ENCODE measurements at places on chromosomes 7 and 10.

DNA sequence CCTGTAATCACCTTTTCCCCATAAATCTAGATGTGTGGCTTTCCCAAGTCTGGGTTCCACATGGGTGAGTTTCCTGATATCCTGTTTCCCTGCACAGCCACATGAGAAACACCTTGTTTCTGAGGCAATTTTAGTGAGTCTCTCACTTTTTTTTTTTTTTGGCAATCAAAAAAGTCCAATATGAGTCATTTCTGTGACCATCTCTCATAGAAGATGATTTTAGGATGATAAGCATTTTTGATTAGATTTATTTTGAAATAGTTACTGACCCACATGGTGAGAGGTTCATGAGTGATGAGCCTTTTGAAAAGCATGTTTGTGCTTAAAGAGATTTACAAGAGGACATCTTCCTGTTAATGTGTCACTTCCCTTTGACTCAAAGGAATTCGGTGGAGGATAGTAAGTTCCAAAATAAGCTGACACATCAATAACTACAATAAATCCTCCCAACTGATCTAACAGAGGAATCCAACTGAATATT, 464.0 kb downstream of the INHBA start:
- no peak for DNase-seq

- no peak for DNase-seq
Measured at GRCh38 chr7:16083931-16084330, 337.4 kb downstream of the CRPPA start.

DNA sequence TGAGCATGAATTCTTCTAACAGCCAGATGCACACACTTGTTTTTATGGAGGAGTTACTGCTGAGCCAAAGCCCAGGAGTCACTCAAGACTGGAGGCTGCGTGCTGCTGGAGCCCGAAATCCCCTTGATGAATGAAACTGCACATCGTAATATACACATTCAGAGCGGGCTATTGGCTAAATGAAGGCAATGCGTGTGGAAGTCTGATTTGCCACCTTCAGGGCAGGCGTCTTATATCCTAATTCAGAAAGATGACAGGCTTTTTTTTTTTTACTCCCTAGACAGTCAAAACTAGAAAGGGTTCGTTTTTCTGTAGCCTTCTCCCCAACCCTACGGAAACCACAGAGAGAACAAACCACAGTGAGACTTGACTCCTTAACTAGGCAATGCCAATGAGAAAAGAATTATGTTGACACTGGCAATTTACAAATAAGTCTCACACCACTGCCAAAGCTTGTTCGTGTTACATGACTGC, 227.2 kb upstream of the KLF14 start:
- DNase-seq, result no peak

DNA sequence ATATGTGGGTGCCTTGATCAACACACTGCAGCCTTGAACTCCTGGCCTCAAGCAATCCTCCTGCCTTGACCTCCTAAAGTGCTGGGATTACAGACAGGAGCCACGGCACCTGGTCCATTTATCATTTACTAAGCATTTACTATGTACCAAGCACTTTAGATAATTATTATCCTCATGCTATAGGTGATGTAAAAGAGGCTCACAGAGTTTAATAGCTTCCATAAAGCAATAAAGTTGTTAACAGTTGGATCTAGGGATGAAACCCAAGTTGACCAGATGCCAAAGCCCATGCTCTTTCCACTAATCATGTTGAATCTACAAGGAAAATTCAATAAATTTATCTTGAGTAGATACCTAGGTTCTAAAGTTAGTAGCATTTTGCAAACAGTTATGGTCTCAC, 5.0 kb downstream of the NAPEPLD start:
- no peak for DNase-seq

DNA sequence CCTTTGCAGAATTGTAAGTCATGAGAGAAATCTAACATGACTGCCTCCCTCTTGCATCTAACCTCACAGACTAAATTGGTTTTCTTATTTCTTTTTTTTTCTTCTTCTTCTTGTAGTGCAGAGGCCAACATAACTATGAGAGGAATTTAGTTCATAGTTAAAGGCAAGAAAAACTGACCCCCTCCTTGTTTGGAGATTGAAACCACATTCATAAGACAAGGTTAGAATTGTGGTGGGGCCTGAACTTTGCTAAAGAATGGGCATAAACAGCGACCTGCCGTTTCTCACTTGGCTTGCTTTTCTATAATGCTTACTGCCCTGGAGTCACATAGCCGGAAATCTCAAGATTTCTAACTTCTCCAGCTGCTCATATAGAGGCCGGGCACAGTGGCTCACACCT, 2.4 kb upstream of the POLM start:
- no peak for DNase-seq

GRCh38 chr10:96260014-96260413, 11.4 kb downstream of the BLNK start:
- DNase-seq, result no peak

DNA sequence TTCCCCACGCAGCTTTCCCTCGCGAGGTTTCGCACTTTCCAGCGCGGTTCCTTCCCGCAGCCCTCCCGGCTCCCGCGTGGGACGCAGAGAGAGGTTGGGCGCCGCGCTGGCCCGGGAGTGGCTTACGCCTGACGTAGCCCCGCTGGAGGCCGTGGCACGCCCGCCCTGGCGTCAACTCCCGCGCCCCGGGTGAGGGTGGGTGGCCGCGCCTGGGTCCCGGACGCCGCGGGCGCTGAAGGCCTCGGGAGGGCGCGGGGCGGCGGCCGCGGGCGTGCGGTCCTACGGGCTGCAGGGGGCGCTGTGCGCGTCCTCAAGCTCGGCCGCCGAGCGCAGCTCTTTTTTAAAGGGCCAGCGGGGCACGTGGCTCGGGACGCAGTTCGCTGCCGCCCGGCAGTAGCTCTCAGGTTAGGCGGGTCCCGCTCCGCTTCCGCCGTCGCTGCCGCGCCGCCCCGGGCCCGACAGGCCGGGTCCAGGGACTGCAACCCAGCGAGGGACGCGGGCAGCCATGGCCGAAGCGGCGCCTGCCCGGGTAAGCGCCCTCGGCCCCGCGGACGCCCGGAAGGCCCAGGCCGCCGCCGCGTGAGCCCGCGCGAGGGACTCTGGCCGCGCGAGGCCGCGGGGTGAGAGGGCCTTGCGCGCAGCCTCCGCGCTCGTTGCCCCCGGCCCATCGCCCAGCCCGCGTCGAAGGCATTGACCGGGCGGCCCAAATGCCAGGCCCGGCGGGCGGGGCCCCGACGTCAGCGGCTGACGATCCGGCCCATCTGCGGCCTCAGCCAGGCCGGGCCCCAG, at the start of gene ZNF783:
Gene ZNF783, plus strand, starts transcription at position 368 of the 789 bp plus-strand sequence. Its CDS starts 138 bp downstream, at position 506.
- DNase-seq, result peak; percentile 69

GRCh38 chr10:97721871-97722780, 8.6 kb downstream of the MARVELD1 start:
- no peak for DNase-seq

GRCh38 chr7:131272086-131272485, 55.6 kb upstream of the MKLN1 start:
- no peak for DNase-seq

DNA sequence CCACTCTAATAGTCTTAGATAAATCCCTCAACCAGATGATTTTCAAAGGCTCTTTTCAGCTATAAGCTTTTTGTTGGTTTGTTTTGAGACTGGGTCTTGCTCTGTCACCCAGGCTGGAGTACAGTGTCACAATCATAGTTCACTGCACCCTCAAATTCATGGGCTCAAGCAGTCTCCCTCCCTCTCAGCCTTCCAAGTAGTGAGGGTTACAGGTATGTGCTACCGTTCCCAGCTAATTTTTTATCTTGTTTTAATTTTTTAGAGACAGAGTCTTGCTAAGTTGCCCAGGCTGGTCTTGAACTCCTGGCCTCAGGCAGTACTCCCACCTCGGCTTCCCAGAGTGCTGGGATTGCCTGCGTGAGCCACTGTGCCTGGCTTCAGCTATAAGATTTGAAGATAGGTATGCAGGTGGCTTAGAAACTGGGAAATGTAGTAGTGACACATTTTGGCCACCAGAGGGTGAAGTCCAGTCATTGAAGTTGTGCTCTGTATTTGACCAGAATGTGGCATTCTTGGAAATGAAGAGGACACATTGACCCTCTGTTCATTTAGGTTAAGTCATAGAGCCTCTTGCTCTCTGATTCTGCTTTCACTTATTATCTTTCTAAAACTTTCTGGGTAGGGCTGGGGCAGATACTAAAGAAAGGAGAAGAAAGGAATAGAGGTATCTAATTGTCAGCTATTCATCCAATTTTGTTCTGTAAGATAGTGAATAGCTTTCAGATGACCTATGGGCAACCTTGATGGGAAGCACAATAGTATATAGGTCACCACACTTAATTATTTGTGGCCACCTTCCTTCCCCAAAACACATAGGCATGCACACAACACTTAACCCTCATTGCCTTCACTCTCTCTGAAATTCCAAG, 36.0 kb downstream of the R3HCC1L start:
- peak; percentile 4 for DNase-seq

DNA sequence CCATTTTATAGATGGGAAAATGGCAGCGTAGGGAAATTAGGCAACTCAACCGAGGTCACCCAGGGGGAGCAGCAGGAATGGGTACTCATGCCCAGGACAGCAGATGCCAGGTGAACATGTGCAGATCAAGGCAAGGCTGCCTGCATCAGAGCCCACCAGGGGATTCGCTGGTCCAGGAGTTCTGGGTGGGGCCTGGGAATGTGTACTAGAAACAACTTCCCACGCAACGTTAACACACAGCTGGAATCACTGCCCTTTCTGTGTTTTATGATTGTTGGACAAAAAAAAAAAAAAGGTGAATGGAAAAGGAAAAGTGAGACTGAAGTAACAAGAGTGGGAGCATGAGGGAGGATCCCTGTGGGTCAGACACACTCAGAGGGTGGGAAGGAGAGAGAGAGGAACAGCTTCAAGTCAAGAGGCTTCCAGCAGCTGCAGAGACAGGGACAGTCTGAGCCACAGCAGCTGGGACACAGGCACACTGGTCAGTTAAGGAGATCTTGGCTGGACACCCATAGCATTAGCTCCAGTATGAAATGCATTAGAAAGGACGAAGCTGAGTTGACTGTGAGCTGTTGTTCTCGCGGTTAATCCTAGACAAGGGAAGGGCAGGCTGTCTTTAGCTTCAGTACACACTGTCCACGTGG, 187.9 kb upstream of the INHBA start:
- no peak for DNase-seq

DNA sequence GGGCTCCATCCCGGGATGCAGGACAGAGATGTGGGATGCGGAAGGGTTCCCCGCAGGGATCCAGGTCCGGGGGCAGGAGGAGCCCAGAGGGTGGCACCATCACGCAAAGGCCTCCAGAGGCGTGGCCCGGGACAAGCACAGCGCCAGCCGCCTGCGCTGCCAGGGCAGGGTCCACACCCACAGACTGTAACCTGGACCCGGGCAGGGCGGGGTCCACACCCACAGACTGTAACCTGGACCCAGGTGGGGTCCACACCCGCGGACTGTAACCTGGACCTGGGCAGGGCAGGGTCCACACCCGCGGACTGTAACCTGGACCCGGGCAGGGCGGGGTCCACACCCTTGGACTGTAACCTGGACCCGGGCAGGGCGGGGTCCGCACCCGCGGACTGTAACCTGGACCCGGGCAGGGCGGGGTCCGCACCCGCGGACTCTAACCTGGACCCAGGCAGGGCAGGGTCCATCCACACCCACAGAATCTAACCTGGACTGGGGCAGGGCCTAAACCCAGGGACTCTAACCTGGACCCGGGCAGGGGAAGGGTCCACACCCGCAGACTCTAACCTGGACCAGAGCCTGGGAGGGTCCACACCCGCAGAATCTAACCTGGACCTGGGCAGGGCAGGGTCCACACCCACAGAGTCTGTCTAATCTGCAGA, 37.5 kb upstream of the SUN1 start:
- no peak for DNase-seq

DNA sequence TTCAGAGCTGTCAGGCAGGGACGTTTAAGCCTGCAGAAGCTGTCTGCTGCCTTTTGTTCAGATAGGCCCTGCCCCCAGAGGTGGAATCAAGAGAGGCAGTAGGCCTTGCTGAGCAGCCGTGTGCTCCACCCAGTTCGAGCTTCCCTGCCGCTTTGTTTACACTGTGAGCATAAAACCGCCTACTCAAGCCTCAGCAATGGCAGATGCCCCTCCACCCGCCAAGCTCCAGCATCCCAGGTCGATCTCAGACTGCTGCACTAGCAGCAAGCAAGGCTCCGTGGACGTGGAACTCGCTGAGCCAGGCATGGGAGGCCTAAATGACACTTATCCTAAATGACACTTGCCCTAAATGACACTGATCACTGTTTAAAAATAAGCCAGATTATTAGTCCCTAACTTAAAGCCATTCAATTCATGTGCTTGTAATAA, 6.8 kb upstream of the ASB15 start:
- DNase-seq, result no peak

DNA sequence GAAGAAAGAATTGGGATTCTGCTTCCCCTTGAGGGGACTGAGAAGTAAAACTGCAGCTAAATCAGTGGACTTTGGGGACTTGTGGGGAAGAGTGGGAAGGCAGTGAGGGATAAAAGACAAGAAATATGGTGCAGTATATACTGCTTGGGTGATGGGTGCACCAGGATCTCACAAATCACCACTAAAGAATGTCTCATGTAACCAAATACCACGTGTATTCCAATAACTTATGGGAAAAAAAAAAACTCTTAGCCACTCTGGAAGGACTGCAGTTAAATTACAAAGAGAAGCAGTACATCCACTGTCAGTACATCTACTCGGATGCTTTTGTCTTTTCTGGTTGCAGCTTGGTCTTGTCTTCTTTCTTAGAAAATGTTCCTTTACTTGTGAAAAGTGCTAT, 27.4 kb upstream of the GOT1 start:
- DNase-seq, result no peak

- DNase-seq, result no peak
Measured at GRCh38 chr7:131933751-131934289, 377.4 kb upstream of the PODXL start.

DNA sequence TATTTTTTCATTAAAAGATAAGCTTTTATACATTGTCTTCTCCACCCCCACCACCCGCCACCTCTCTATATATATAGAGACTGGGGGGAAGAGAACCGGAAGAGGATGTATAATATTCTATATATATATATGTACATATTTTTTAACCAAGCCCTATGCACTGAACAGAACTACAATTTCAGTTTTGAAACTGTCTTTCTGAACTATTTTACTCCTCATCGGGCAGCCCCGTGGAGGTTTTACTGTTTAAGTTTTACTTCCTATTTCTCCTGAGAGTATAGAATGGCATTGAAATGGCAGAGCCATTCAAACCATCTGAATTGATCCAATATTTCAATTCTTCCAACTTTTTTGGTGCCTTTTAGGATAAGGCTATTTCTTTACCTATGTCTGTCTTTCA, 1047.1 kb downstream of the NRG3 start:
- DNase-seq, result no peak
